ENCODE measurements at places on chromosomes 11 and 22.

GRCh38 chr11:82703796-82704195 lies 29.9 kb downstream of the FAM181B start:
- DNase-seq = no peak

- DNase-seq = no peak
Observed at GRCh38 chr11:283405-284104, 5.3 kb downstream of the NLRP6 start.

DNA sequence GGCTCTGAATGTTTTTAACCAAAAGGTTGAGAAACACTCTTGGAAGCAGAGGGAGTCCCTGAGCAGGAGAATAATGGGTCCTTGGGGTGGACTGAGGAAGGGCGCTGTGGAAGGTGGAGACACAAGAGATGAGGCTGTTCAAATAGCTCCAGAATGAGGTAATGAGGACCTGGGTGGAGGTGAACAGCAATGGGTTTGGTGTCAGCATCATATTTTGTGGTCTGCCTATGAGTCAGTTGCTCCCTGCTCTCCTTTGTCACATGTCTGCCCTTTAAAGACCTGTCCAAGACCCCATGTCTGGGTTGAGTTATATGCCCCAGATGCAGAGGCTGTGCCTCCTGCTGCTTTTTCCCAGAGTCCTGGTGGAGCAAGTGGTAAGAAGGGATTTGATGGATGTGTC lies 113.6 kb downstream of the BARX2 start:
- no peak for DNase-seq

- no peak for DNase-seq
Observed at GRCh38 chr22:40423310-40423688, 52.9 kb downstream of the SGSM3 start.

DNA sequence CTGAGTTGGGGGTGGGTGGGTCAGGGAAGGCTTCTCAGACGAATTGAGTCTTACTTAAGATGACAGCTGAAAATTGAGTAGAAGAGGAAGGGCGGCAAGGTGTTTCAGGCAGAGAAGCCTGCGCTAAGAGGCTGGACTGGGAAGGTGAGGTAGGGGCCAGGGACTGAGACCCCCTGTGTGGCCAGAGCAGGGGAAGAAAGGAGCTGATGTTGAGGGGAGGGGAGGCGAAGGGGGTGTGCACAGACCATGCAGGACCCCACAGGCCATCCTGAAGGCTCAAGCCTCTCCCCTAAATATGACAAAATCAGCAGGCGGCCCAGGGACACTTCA lies 40.6 kb upstream of the CREB3L1 start:
- no peak for DNase-seq

DNA sequence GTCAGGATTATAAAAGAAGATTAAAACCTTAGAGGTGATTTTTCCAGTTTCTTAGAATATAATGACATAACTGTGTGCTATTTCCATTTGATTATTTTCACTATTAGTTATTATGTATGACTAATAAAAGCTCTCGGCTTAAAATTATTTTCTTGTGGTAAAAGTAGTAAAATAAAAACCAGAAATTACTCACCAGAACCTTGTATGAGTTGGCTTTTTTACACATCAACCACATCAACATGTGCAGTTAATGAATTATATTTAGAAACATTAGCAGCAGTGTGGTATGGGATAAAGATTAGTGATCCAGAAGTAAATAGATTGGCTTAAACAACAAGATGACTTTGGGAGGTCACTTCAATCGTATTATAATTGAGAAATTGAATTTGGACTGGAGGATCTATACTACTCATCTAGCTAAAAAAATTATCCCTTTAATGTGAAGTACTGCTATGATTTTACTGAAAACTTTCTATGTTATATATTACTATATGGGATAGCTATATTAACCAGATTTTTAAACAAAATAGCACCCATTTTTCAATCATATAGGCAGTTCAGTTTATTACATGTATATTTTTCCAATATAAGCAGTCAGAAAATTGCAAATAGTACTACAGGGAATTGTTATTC lies 2.8 kb upstream of the BCO2 start:
- DNase-seq = no peak

GRCh38 chr11:94694309-94695060 lies 73.7 kb upstream of the AMOTL1 start:
- no peak for DNase-seq

DNA sequence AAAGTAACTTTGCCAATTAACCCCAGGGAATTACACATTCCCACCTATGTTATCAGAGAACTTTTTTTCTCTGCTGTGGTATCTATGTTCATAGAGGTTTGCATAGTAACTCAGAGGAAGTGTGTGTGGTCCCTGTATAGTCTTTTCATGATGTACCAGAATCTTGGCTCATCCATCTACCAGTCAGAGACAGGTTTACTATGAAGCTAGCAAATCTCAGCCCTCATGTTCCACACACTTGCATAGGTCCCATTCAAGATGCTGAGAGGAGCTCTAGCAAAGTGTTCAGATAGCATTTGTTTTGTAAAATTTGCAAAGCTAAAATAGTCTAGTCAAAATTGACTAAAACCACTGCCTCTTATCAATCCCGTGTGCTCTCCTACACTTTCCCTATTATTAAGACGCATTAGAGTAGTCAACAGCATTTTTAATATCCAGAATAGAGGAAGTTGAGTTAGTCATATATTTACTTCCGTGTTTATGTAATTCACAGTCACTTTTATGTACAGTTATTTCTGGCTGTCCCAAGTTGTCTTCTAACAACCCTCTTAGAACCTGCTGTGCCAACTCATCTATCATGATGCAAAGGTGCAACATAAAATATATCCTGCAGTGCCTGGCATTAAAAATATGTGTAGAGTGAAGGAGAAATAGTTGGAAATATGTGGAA lies 184.2 kb downstream of the FAM76B start:
- DNase-seq = peak; percentile 19

DNA sequence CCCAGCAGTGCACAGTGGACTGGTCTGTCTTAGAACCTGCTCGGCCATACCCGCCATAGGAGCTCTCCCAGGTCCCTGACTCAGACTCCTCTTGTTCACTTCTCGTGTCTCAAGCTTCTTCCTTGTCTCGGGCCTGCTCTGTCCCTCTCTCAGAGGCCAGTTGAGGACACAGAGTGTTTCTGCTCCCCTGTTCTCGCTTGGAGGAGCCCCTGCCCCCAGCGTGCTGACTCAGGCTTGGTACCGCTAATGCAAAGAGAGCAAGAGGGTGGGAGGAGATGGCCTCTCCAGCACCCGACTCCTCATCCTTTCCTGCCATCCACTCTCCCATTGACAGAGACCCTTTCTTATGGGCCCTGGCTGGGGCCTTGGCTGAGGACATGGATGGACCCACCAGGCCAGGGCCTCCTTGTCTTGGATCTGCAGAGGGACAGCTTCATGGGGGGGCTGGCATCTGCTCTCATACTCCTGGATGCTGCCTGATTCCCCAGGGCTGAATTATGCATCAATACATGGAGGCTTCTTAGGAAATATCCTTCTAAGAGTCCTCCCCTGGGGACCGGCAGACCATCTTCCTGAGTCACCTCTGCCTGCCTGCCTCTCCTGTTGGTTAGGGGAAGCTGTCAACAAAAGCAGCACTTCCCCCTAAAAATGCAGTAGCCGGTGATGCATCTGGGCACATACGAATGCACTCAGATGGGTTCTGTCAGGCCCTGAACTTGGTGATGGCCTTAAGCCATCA lies 15.9 kb downstream of the TSPAN18 start:
- no peak for DNase-seq

DNA sequence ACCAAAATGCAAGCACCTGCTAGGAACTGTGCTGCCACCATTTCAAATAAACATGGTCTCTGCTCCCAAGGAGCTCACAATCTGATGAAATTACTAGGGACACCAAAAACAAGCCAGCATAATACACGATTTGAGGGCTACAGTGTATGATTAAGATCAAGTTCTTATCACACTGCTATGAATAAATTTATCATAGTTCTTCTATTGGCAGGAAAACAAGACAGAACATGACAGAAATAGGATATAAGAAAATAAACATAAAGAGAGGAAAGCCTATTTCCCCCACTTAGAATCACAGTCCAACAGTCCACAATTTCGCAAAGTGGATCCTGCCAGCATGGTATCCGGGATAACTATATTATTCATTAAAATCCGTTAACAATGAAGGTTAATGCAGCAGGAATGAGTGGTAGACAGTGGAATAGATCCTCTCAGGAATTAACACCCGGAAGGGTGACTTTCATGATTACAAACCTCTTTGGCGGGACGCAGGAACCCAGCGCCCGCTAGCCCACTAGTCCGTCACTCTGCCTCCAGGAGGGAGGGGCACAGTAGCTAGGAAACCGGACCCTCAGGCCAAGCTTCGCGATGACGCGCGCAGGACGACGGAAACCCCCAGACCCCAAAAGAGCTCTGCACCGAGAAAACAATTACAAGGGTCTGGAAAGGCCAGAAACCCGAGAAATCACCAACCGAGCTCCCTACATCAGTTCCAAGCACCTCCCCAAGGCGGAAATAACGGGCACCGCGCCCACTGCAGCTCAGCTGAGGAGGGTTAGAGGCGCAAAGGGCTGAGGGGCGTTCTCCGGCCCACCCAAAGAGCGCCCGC lies 607 bp downstream of the CCDC82 start:
- DNase-seq = no peak

DNA sequence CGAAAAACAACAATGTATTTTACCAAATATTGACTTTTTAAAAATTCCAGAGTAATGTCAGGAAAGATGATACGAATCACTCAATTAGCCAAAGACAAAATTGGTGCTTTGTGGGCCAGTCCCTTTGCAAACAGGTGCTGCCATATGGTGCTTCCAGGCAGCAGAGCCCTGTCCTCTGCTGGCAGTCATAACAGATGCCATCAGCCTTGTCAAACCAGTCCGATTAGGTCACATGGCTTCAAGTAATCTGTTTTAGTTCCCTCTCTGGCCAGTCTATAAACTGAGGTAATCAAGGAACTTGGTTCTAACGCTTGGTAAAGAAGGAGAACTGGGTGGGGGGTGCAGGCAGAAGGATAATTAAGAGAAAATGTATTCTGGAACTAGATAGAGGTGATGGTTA lies 49.1 kb upstream of the CAPRIN1 start:
- DNase-seq = no peak

DNA sequence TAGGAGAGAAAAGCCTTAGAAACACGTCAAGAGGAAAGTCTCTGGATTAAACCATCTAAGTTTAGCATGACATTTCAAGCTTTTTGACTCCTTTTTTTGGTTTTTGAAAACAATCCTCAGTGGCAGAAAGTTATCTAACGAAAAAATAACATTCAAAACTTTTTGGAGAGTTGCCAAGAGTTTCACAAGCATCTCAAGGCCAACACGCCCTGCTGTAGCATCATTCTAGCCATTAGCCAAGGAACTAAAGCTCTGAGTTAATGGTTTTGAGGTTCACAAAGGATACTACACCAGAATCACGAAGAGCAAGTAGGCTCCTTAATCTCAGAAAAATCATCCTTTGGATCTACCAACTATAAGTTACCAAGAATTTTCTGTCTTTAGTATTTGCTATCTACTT lies 94.8 kb downstream of the PICALM start:
- DNase-seq = peak; percentile 63

- DNase-seq = no peak
Observed at GRCh38 chr11:133661846-133662245, 129.5 kb upstream of the OPCML start.

GRCh38 chr11:94814272-94814976 lies 46.3 kb downstream of the AMOTL1 start:
- DNase-seq = no peak

DNA sequence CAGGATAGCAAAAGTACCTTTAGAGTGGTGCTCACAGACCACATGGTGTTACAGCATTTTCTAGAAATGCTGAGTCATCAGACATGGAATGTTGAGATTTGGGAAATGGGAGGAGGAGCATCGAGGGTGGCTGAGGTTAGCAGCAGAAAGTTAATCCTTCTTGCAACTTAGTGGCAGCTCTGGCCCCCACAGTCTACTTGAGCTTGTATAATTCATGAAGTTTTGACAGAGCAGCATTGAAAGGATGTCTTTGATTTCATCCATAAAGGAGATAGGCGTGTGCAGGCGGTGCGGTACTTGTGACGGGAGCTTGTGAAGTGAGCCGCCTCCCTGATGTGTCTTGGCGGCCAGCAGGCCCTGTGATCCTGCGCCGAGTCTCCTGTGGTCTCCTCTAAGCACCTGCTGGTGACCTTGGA lies 330.5 kb downstream of the TBC1D22A start:
- no peak for DNase-seq

- DNase-seq = no peak
Observed at GRCh38 chr22:46770726-46771125, 8.3 kb downstream of the TBC1D22A start.

- DNase-seq = peak; percentile 79
Observed at GRCh38 chr11:73288873-73289707, 17.0 kb downstream of the P2RY6 start.

DNA sequence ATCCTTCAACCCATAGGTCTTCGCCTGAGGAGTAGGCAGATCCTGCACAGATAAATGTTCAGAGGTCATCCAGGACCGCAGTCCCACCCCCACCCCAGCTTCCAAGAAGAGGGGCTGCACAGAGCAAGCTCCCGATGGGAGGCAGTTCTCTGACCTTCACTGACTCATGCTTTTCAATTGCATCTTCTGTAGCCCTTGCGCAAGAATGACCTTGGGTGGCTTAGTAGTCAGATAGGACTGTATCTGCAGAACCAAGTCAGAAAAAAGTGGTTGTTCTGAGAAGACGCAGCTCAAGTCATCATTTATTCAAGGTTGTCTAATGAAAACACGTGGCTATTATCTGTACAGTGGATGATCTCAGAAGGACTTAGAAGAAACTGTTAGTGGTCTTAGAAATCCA lies 16.4 kb upstream of the GRAMD1B start:
- DNase-seq = peak; percentile 27

GRCh38 chr11:123745764-123746451 lies 4.4 kb upstream of the ZNF202 start:
- DNase-seq = no peak

DNA sequence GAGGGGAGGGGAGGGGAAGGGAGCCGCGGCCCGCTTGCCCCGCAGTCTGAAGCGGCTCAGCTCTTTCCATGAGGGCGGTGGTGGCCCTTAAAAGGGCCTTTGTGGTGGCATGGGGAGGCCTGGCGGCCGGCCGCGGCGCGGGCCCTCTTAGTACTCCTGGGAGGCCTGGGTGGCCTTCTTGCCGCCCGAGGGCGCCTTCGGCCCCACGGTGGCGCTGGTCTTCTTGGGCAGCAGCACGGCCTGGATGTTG lies 6.9 kb downstream of the DPAGT1 start:
- peak; percentile 79 for DNase-seq

DNA sequence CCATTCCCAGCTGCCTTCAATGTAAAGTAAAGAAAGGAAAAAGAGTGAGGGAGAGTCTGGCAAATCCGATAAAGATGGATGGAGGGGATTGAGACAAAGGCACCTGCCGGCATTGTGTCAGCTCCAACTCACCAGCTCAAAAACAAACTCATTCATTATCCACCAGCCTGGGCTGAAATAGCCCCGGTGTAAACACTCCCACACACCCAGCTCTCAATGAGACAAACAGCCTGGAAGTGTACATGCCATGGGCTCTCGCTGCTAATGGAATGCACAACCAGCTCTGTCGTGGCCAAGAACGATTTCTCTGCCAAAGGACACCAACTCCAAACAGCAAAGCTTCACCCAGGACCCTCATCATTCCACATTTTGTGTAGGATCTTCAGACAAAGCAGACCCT lies 89.3 kb upstream of the OPCML start:
- DNase-seq = no peak

- DNase-seq = no peak
Observed at GRCh38 chr11:134407321-134407828, 4.7 kb downstream of the B3GAT1 start.
